Right forelimb (tissue), 1 donor: ENCODE measurements at places on chromosomes 1 and 21.
A peak's percentile ranks its signal among the peaks of the same experiment; 100 is the strongest.

DNA sequence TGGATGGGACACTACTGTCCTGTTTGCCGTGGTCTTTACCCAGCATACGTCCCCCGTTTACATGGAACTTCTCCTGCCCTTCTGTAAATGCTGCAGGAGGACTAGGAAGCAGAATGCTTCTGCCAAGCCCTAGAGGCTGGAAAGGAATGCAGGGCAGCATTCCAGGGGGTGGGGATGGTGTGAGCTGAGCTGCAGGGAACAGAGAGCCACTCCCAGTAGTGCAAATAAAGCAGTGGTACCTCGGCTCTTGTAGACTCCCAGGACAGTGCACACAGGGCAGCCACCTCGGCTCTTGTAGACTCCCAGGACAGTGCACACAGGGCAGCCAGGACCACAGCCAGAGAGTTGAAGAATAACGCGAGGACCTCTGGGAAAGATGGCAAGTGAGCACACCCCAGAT lies 35.4 kb downstream of the PTPRU start:
- peak; percentile 78 for DNase-seq

- no peak for DNase-seq
Measured at GRCh38 chr21:43815991-43816390, 26.6 kb downstream of the RRP1 start.

DNA sequence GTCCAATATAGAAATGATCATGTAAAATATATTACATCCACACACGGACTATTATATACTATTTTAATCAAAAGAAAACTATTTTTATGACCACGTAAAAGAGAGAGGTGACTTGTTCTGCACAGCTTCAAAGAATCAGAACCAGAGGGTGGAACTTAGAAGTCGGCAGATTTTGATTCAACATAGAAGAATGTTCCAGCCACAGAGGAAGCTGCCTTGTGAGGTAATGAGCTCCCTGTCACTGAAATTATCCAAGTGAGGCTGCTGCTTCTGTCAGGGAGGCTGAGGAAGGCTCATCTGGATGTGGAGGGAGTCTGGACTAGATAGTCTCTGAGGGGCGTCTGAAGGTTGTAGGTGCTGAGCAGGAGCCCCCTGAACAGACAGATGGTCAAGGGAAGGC lies 2.7 kb downstream of the PLEKHA6 start:
- DNase-seq: no peak

- DNase-seq: no peak
Measured at GRCh38 chr21:32562426-32562825, 22.9 kb downstream of the TCP10L start.

DNA sequence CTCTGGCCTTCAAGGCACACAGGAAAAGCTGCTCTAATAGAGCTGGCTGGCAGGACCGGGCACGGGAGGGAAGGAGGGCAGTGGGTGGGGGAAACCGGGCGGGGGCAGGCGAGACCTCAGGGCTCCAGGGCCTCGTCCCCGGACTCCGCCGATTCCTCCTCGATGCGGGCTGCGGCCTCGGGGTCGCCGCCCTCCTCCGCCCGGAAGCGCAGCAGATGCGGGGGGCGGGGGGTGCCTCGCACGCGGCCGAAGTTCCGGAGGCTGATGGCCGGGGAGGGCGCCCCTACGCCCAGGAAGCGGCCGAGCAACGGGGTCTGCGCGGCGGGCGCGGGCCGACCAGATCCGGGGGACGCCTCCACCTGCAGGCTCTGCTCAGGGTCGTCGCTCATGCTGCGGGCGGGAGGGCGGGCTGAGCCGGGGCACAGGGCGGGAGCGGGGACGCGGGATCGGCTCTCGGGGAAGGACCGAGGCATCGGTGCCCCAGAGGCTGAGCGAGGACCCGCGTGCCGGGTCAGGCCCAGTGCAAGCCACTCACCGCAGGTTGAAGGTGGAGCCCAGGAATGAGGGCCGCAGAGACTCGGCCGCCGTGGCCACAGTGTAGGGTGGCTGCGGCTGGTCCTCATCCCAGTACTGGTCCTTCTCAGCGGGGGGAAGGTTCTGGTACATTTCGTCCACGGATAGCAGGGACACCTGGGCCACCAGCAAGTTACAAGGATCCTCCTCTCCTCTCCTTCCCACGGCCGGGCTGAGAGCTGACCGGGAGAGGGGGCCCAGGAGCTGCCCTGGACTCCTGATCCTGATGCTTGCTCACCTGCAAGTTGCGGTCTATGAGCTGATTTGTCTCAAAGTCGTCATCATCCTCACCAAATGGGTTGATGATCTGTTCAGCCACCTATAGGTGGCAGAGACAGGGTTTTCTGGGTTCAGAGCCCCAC lies 3.6 kb downstream of the BEST4 start:
- DNase-seq: no peak

- DNase-seq: no peak
Measured at GRCh38 chr1:203658274-203658673, 31.6 kb downstream of the ATP2B4 start.

DNA sequence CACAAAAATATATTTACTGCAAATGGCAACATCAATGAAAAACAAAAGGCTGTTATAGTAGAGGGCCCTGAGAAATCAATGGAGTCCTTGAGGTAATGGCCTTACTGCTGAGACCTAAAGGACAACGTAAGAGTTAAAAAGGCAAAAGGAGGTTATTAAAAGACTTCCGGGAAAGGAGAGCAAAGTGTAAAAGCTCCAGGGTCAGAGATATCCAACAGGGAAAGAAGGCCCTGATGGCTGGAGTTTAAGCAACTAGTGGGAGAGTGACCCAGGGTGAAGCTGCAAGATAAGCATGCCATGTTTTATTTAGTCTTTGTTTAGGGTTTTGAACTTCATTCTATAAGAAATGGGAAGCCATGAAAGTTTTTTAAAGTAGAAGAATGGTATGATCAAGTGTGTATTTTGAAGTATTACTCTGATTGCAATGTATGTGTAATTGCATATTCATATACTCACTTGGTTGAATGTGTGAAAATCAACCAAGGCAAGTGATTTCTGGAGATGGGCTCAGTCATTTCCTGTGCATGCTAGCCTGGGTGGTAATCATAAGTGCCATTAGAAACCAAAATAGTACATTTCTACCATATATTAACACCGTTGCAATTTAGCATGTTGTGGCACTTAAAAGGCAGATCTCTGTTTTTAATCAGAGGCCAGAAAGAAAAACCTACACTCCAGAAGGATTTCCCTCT lies 5.3 kb upstream of the DPYD start:
- DNase-seq: no peak

GRCh38 chr1:83838573-83838972 lies 160.4 kb downstream of the TTLL7 start:
- DNase-seq: no peak

DNA sequence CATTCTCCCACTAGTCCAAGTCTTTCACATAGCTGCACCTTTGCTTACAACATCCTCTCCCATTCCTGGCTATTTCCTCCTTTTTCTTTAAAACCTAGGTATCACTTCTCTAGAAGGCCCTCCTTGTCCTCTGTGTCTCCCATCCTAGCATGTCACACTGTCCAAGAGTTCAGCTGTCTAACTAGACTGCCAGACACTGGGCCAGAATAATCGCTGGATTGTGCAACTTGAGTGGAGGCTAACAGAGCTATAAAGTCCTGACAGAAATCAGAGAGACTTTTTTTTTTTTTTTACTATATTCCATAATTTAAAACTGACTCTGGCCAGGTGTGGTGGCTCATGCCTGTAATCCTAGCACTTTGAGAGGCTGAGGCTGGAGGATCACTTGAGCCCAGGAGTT lies 4.2 kb upstream of the ANGPTL7 start:
- DNase-seq: no peak

GRCh38 chr1:231039161-231040018 lies 664 bp downstream of the FAM89A start:
- DNase-seq: peak; percentile 75

DNA sequence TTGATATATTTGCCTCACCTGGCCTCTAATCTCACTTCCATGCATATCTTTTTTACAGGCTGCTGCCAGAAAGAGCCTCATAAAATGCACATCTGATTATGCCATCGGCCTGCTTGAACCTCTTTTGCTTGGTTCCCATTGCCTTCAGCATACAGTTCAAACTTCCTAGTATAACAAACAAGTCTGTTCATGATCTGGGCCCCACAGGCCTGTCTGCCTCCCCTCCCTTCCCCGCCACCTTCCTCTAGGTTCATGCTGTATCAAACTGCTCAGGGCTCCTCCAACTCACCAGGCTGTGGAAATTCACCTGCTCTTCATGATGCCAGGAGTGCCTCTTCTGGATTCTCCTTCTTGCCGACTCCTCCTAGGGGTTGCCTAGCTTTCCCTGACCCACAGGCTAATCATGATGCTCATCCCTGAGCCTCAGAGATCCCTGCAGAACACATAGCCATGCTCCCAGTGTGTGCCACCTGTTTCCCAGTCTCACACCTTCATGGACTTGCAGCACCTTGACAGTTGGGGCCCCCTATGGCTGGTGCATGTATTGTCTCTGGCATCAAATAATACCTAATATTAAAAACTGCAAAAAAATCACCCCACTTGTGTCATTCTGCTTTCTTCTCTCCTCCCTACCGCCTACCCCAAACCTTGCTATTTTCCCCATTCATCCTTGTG lies 33.7 kb upstream of the CD2 start:
- no peak for DNase-seq

DNA sequence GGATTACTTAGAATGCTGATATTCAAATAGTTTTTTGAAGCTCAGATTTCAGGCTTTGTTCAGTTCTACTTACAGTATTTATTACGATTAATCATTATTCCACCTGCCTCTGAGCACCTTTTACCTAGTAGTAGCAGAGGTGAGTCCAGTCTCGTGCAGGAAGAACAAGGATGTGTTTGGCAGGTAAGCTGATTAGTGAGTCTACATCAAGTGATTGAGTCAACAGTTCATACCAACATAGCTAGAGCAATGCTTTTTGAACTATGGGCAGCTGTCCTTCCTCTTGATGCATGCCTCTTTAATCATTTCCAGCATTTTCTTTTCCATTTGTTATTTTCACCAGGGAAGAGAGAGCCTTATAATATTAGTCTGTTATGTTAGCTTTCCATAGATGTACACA lies 838.9 kb downstream of the USP25 start:
- no peak for DNase-seq

- peak; percentile 89 for DNase-seq
Measured at GRCh38 chr1:179016706-179017382, 8.8 kb upstream of the FAM20B start.

DNA sequence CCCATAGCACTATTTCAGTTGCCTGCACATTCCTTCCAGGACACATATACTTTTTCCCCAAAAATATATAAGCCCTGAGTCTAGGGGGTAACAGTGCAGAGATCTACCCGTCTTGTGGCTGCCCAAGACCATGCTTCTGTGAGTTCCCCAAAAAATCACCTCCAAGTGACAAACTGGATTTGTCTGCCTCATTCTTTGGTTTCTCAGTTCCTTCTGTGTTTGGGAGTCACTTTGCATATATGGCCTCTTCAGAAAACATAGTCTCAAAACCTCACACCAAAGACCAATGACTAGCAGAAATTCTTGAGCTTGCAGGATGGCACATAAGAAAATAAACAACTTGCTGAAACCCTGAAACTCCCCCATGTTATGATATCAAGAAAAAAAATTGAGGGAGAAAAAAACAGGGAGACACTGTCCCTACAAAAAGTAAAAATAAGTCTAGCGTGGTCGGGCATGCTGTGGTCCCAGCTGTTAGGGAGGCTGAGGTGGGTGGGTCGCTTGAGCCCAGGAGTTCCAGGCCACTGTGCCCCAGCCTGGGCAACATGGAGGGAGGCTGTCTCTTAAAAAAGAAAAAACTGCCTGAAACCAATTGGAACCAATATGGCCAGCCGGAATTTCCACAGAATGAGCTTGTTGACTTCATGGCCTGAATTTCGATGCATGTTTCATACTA lies 8.0 kb downstream of the JMJD4 start:
- DNase-seq: no peak

GRCh38 chr1:43986712-43987111 lies 4.7 kb upstream of the CCDC24 start:
- DNase-seq: no peak

- DNase-seq: no peak
Measured at GRCh38 chr21:35411434-35411833, 362.3 kb upstream of the RUNX1 start.

- no peak for DNase-seq
Measured at GRCh38 chr1:32242341-32242851, 4.6 kb upstream of the FAM167B start.

DNA sequence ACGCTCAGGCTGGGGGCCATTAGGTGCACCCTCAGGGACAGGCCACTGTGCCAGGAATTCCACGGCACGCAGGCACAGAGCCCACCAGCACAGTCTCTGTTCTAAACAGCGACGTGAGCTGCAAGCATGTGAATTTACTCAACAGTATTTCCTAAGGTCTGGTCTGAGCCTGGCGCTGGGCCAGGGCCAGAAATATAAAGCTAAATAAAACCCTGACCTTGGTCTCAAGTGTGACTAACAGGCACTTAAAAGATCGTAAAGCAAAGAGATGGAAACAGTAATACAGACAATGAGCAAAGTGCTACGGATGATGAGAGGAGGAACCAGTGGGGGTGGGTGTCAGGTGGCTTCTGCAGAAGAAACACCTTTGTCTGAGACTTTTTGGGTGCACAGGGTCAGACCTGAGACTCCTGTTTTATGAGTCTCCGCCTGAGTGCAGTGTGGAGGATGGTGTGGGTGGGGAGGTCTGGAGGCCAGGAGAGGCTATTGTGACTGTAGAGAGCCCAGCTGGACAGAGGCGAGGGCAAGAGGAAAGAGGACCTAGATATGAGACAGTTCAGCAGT lies 53.4 kb upstream of the EDN2 start:
- DNase-seq: peak; percentile 63

DNA sequence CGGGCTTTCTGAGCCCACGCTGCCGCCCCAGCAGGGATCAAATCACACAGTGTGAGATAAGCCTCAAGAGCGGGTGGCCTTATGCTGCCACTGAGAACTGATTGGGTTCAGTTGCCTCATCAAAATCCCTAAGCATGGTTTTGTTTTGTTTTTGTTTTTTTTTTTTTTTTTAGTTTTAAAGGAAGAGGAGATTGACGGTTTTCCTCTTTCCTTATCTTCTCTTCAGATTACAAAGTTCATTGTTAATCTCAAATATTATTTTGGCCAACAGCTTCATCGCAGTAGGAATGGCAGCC lies 651 bp downstream of the COA6 start:
- no peak for DNase-seq

DNA sequence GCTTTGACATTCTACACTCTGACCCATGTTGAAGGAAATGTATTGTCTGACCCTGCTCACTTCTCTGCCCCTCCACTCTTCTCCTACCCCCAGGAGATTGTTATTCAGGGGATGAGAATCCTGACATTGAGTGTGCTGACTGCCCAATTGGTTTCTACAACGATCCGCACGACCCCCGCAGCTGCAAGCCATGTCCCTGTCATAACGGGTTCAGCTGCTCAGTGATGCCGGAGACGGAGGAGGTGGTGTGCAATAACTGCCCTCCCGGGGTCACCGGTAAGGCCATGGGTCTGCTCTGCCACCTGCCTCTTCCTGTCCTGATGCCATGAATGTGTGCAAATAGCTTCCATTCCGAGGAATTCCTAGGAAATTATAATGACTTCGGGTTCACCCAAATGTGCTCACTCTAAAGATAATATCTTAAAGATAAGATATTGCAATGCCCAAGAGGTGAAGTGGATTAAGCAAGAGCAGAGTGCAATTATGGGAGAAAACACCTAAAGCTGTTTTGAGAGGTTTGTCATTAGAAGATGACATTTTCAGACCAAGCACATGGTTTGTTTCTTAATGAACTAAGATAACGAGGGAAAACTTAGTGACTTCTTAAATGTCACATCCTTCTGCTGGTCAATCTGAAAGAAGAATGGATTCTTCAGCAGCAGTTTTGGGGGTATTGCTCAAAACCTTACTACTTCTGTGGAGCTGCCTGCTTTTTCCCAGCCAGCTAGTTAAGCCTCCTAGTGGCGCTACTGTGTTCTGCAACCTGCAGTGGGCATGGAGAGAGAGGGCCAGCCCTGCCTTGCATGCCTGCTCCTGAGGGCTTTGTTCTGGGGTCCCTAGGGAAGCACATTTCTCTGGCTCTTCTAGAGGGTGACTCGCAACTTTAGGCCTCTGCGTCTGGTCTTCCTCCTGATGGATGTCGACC lies 41.6 kb downstream of the LAMC2 start:
- no peak for DNase-seq
